ENCODE measurements at places on chromosomes 3 and 15. TPM values are rescaled to one million over a fixed set of nuclear protein-coding genes. Genes with fewer than 3 reads are reported as not detected.

KBTBD8 gene
- total RNA-seq = 3.8 TPM

LTK gene
- total RNA-seq = not detected

GP5 gene
- total RNA-seq = not detected

GPR149 gene
- total RNA-seq = not detected

STRIT1 gene
- total RNA-seq = not detected

ARID3B gene
- total RNA-seq = 6.8 TPM

C3orf22 gene
- total RNA-seq = not detected
